ENCODE measurements at places on chromosomes 3 and 15. TPM values are rescaled to one million over a fixed set of nuclear protein-coding genes. Genes with fewer than 3 reads are reported as not detected.

Gene DLEC1
- not detected for total RNA-seq

GRCh38 chr15:27679731-27680471 lies 419.2 kb downstream of the OCA2 start:
- no peak for DNase-seq
- H3K27me3 ChIP-seq = no peaks in the 10 kb centered on the region
- H3K36me3 ChIP-seq = no peaks in the 10 kb centered on the region
- H3K4me3 ChIP-seq = no peak overlapping the region
- no peak overlapping the region for H3K27ac ChIP-seq
- H3K4me1 ChIP-seq = no peaks in the 10 kb centered on the region

- 0 out of 2 replicates have a peak, but pooled peaks cover 3% of the 10 kb centered on the region for H3K4me1 ChIP-seq
- no peak overlapping the region for H3K4me3 ChIP-seq
- DNase-seq = peak; percentile 36
- no peaks in the 10 kb centered on the region for H3K27me3 ChIP-seq
- no peaks in the 10 kb centered on the region for H3K36me3 ChIP-seq
- no peak overlapping the region for H3K27ac ChIP-seq
Observed at GRCh38 chr3:90091549-90091948, 984.1 kb downstream of the EPHA3 start.

DNA sequence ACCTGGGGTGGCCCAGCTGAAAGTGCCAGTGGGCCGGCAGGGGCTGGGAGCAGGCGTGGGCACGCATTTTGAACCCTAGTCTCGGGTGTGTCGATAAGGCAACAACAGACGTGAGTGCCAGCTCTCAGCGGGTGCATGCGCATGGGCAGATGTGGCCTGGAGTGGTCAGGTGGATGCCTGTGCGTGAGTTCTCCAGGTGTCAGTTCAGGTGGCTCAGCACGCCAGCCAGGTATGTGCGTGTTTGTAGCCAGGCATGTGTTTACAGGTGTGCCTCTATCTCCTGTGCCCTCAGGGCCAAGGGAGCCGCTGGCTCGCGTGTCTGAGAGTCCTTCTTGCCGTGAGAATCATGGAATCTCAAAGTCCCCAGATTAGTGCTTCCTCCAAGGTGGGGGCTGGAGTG lies 14.8 kb downstream of the CYP1A2 start:
- no peaks in the 10 kb centered on the region for H3K4me1 ChIP-seq
- no peak overlapping the region for H3K27ac ChIP-seq
- H3K4me3 ChIP-seq = no peak overlapping the region
- H3K27me3 ChIP-seq = no peaks in the 10 kb centered on the region
- no peak for DNase-seq

DNA sequence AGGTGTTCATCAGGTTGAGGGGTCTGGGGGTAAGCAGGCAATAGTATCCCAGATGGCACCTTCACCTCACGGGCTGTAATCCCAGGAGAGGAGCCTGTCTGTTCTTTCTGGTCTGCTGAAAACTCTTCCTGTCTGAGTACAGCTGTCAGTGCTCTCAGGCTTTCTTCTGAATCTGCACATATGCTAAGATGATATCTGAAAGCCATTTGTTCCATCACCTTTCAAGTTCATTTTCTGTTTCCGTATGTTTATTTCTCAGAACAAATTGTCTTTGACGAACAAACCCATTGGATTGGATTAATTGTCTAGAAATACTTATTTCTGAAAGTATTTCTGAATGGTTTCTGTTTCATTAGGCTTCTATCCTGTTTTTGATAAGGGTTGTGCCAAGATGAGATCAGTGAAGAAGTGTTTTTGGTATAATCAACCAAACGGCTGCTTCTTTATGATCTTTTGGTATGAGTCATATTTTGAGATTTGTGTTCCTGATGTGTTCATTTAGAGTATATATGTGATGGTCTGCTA lies 13.3 kb downstream of the ZNF592 start:
- no peak overlapping the region for H3K4me3 ChIP-seq
- H3K27me3 ChIP-seq = no peaks in the 10 kb centered on the region
- no peak for DNase-seq
- H3K27ac ChIP-seq = no peak overlapping the region

- no peak for DNase-seq
- peaks cover 15% of the 10 kb centered on the region for H3K4me1 ChIP-seq
- no peaks in the 10 kb centered on the region for H3K27me3 ChIP-seq
- peaks cover 48% of the 10 kb centered on the region for H3K36me3 ChIP-seq
Observed at GRCh38 chr15:63258658-63259057, 18.7 kb upstream of the APH1B start.

DNA sequence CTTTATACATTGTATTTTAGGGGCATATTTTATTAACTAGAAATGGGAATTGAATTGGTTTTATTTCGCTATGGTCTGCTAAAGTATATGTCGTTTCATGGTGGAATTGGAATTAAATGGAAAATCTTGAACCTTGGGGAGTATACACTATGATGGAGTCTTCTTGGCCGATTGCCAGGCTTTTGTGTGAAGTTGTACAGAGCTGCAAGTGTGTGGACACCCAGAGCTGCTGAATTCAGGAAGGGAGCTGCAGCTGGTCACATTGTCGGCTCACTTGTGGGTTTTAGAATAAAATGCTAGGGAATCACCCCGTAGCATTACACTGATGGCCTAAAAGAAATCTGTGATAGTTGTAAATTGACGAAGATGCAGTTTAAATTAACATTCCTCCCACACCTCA lies 35.1 kb downstream of the USP3 start:
- no peak overlapping the region for H3K4me3 ChIP-seq
- peaks cover 4% of the 10 kb centered on the region for H3K36me3 ChIP-seq
- no peak overlapping the region for H3K27ac ChIP-seq
- H3K4me1 ChIP-seq = no peaks in the 10 kb centered on the region

DNA sequence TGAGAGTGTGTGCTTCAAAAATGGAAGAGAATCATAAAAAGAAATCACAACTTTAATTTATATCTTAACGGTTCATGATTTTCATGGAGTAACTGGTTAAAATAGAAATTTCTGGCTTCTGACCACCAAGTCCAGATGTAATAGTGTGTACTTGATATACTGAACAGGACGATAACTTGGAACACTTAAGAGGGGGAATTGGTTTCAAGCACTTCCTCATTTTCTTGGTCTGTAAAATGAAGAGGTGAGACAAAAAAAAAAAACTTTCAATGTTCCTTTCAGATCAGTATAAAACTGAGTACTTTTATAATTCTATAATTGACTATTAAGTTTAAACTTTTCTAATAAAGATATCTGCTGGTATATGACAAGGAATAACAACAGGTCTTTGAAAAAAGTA lies 64.0 kb upstream of the TRA2B start:
- no peak overlapping the region for H3K4me3 ChIP-seq
- no peak overlapping the region for H3K27ac ChIP-seq
- no peaks in the 10 kb centered on the region for H3K4me1 ChIP-seq
- H3K36me3 ChIP-seq = no peaks in the 10 kb centered on the region

Gene DPH6
- 53.4 TPM for total RNA-seq
